ENCODE measurements at places on chromosomes 16 and 17. TPM values are rescaled to one million over a fixed set of nuclear protein-coding genes. Genes with fewer than 3 reads are reported as not detected.
A peak's percentile ranks its signal among the peaks of the same experiment; 100 is the strongest.

- no peak for DNase-seq
Measured at GRCh38 chr17:65058593-65058992, 2.1 kb upstream of the GNA13 start.

DNA sequence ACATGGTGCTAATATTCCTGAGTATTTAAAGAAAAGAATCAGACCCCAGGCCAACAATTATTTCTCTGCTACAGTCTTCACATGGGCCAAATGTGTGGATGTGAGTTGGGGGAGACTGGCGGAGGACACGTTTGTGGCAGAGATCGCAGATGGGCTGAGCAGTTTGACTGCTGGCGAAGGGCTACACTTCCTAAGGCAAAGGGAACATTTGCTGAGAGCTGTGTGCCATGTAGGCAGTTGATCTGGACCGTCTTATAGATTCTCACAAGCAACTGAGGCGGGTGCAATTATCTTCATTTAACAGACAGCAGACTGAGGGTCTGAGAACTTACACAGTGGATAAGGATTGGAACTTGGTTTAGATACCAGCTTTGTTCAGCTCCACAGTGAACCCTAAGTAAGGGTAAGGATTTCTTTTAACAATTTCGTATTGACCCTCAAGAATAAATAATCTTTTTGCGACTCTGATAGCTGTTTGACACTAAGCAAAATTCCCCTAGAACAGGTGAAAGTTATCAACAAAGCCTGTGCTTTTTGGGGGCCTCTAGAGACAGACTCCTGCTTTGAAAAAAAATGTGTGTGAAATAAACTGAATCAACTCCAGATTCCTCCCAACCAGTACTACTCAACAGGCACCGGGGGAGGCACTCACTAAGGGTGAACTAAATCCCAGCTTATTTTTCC is 55.3 kb downstream of the TBX4 start:
- DNase-seq: no peak

DNA sequence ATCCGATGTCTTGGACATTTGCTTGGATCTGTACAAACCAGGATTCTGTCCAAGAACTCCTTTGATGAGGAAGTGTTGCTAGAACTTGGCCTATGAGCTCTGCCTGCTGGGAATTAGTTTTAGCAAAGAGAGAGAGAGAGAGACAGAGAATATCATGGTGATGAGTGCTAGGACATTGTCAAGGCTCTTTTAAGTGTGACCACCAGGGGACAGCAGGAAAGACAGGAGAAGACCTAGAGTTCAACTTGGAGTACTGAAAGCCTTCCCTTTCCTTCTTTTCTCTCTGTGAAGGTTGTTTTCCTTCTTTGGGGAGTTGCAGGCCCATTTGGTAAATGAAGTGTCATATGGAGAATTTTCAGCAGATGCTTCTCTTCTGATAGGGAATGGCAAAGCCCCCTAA is 389.2 kb upstream of the HSBP1 start:
- DNase-seq: no peak

- no peak for DNase-seq
Measured at GRCh38 chr17:75888484-75888883, 8.3 kb downstream of the TRIM65 start.

DNA sequence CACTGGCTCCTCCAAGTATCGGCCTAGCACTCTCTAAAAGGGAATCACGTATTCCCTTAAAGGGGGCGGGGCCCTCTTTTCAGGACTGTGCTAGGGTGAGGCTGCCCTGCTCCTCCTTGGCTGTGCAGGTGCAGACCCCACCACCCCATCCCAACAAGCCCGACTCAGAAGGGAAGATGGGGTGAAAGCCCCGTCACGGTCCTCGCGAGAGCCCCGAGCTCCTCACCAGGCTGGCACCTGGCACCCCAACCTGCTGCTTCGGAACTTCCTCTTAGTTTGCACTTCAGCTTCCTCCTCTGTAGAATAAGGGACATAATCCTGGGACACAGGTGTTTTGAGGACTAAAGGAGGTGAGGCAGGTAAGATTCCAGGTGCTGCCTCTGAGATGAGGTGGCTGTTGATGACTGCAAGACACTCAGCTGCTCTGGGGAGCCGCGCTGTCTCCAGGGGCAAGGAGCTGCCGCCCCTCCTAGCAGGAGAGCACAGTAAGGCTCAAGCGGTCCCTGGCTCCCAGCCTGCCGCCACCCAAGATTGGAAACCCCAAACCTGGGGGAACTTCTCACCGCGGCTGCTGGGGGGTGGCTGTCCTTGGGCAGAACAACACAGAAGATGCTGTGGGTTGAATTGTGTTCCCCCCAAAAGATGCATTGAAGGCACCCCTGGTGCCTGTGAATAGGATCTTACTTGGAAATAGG is 88.8 kb downstream of the MGAT5B start:
- DNase-seq: no peak

DNA sequence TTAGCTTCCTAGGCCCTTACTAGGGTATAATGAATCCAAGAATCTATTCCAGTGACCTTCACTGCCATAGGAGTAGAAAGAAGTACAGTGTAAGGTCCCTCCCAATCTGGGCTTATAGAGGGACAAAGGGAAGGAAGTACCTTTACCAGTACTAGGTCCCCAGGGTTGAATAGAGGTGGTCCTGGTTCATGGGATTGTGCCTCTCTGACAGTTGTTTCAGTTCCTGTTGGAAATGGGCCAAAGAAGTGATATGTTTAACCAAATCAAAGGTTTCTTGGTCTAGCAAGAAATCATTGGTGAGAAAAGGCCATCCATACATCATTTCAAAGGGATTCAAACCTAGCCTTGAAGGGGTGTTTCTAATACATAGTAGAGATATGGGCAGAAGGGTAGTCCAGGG is 16.0 kb upstream of the ZNHIT3 start:
- no peak for DNase-seq

GRCh38 chr17:79989106-79989835 is 46.4 kb downstream of the TBC1D16 start:
- DNase-seq: no peak

- no peak for DNase-seq
Measured at GRCh38 chr17:67177732-67178131, 67.3 kb downstream of the HELZ start.

DNA sequence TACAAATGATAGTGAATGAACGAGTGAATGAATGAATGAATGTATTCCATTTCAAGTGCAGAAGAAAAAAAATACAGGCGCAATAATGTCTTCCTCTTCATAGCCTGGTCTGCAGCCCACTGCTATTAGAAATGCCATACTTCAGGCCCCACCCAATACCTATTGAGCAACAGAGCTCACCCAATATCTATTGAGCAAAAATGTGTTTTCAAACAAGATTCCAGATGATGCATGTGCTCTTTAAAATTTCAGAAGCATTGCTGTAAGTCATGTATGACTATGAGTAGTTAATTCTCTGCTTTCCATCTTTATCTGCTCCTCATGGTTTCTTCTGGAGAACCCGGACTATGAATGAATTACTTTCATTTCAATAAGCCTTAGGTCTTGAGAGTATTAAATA is 308.2 kb downstream of the XYLT1 start:
- DNase-seq: no peak

DNA sequence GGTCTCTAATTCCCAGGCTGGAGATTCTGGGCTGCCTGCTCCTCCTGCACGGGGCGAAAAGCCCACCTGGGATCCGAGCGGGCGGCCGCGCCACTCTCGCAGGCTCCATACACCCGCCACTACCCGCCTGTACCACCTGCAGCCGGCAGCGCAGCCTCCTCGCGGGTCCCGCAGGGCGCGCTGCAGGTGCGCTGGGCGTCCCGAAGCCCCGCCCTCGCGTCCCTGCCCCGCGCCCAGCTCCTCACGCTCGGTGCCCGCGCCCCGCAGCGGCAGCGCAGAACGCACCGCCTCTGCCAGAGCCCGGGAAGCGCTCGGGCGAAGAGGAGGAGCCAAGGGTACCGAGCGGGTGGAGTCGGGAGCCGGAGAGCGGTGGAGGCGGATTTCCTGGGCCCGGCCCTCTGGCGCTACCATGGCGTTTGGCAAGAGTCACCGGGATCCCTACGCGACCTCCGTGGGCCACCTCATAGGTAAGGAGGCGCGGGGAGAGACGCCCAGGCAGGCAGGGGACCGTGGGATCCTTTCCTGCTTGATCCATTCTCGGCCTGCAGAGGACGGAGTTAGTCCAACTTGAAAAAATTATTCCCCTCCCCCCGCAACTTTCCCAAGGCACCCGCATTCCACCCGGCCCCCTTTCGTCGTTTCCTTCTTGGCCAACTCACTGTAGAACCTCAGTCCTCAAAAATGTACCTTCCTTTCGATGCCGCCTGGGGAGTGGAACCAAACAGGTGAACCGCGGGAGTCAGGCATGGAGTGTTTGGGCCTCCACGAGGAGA is at the start of gene TOM1L1:
TSS of gene TOM1L1 (plus strand) at position 396 of the 773 bp plus-strand sequence. CDS start at position 410, 14 bp downstream.
- DNase-seq: peak; percentile 83

DNA sequence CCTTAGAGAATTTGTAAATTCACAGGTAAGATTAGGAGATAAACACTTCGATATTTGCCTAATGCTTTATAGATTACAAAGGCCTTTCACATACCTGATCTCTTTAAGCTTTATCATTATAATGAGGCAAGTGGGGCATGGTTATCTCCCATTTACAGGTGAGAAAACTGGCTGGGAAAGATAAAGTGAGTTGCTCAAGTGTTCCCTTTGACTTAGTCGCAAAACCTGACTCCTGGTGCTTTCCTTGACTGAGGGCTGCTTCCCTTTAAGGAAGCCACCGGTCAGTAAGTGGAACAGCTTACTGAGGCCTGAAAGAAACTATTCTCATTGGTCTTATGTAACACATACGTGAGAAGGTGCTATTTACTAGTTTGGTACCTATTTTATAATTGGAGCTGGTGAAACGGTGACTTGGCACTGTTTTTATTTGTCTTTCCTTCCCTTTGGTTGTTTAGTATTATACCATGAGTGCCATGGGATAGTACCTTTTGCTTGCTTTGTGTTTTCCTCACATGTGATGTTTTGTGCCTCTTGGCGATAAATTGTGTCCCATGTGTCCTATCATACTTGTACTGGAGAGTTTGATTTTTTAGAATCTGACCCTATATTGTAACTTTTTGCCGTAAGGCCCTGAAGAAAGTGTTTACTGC is 57.2 kb downstream of the NUP88 start:
- DNase-seq: no peak

DNA sequence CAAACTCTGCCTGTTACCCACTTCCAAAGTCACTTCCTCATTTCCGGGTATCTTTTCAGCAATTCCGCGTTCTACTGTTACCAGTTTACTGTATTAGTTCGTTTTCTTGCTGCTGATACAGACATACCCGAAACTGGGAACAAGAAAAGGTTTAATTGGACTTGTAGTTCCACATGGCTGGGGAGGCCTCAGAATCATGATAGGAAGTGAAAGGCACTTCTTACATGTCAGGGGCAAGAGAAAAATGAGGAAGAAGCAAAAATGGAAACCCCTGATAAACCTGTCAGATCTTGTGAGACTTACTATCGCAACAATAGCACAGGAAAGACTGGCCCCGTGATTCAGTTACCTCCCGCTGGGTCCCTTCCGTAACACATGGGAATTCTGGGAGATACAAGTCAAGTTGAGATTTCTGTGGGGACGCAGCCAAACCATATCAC is 30.9 kb downstream of the PAFAH1B1 start:
- no peak for DNase-seq

GRCh38 chr16:2071454-2072202 is 23.8 kb downstream of the TSC2 start:
- DNase-seq: no peak

DNA sequence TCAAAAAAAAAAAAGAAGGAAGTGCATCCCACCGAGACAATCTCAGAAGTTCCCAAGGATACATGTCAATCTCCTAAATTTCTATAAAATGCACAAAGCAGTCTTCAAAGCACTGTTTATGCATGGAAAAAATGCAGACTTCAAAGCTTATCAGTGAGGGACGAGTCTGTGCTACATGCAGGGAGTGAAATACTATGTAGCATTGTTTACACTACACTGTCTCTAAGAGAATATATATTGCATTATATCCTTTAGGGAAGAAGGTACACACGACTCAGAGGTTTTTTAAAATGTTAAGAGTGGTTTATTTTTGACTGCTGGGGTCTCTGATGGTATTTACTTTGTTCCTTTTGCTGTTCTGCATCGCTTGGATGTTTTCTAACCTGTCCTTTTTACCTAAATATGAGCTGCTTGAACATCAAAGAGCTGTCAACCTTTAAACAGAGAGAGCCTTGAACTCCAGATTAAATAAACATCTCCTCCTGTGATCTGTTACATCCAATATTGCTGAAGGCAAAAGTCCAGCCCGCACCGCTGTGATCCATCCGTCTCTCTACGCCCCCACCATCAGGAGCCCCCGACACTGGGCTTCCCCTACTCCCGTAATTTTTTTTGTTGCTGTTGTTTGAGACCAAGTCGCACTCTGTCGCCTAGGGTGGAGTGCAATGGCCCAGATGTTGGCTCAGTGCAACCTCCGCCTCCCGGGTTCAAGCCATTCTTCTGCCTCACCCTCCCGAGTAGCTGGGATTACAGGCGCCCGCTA is 1.4 kb downstream of the FBXO31 start:
- DNase-seq: no peak

- DNase-seq: no peak
Measured at GRCh38 chr17:70138291-70138865, 31.0 kb upstream of the KCNJ2 start.

GRCh38 chr17:7572338-7572587 is 7.2 kb upstream of the CD68 start:
- DNase-seq: no peak

DNA sequence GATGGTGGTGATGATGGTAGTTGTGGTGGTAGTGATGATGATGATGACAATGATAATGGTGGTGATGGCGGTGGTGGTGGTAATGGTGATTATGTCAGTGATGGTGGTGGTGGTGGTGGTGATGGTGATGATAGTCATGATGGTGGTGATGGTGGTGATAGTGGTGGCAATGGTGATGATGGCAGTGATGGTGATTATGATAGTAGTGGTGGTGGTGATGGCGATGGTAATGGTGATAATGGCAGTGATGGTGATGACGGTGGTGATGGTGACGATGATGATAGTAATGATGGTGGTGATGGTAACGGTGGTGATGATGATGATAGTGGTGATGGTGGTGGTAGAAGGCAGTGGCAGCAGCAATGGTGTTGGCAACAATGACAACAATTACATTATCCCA is 55.3 kb downstream of the RBFOX3 start:
- DNase-seq: no peak

GRCh38 chr17:58330538-58330996 is 2.0 kb upstream of the TSPOAP1 start:
- DNase-seq: no peak

- DNase-seq: peak; percentile 18
Measured at GRCh38 chr16:83887080-83887479, 11.8 kb upstream of the MLYCD start.

GRCh38 chr17:41987642-41988041 is 21.0 kb downstream of the CNP start:
- DNase-seq: no peak

SSTR5 gene
- not detected for total RNA-seq

TMEM106A gene
- 2.0 TPM for total RNA-seq

CNP gene
- total RNA-seq: 26.4 TPM

KRT34 gene
- 0.10 TPM for total RNA-seq

CDT1 gene
- total RNA-seq: 13.8 TPM

PYY gene
- total RNA-seq: not detected

TSPAN10 gene
- total RNA-seq: 0.49 TPM

KRTAP4-1 gene
- total RNA-seq: 0.17 TPM

All from NCI-H460 (cell line).